ENCODE measurements at places on chromosomes 16 and 17.

DNA sequence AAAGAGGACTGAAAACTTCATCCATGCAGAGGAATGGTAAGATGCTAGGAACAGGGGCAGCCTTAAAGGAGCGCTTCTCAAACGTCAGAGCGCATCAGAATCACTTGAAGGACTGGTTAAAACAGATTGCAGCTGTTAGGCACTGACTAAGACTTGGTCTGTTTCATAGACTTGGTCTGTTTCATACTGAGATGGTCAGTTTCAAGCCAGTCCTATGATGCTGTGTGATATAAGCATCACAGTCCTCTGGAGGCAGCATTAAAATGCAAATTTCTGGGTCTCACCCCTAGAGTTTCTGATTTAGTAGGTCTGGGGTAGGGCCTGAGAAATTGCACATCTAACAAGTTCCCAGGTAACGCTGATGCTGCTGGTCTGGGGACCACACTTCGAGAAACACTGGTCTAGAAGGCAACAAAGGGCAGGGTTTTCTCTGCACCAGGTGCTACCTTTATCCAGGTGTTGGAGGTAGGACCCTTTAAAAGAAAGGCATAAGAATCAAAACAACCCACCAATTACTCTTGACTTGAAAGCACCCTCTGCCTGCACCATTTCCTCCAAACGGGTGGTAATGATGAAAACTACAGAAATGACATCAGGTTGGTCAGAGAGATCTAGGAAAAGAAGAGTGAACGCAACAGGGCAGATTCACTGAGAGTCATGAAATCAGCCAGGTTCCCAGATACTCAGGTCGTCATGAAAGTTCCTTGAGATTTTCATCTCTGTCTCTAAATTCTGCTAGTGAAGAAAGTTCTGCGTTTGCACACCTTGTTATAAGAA, 95.0 kb upstream of the RCVRN start:
- no peak for DNase-seq

DNA sequence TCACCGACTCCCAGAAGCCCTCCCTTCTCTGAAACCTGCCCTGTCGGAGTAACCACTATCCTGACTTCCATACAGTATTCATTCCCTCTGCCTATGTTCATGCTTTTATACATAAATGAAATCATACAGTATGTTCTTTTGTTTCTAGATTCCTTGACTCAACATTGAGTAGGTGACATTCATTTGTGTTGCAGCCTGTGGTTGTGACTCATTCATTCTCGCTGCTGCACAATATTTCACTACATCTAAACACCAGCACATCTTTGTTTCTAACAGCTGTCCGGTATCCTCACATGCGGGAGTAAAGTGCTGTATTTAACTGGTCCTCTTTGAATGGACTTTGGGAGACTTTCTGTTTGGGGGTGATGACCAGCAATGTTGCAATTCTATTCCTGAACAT, 135.0 kb upstream of the FOXF1 start:
- DNase-seq, result peak; percentile 74

GRCh38 chr17:74775409-74776043, 619 bp downstream of the NAT9 start:
- no peak for DNase-seq

- no peak for DNase-seq
Observed at GRCh38 chr16:87570938-87571867, 31.1 kb upstream of the JPH3 start.

All from SJSA1 (cell line).